ENCODE measurements at places on chromosomes 6 and 20.

GRCh38 chr6:170165085-170165470 is 125.8 kb downstream of the DLL1 start:
- no peak for DNase-seq

- no peak for DNase-seq
Observed at GRCh38 chr20:49976542-49976941, 6.2 kb upstream of the SNAI1 start.

DNA sequence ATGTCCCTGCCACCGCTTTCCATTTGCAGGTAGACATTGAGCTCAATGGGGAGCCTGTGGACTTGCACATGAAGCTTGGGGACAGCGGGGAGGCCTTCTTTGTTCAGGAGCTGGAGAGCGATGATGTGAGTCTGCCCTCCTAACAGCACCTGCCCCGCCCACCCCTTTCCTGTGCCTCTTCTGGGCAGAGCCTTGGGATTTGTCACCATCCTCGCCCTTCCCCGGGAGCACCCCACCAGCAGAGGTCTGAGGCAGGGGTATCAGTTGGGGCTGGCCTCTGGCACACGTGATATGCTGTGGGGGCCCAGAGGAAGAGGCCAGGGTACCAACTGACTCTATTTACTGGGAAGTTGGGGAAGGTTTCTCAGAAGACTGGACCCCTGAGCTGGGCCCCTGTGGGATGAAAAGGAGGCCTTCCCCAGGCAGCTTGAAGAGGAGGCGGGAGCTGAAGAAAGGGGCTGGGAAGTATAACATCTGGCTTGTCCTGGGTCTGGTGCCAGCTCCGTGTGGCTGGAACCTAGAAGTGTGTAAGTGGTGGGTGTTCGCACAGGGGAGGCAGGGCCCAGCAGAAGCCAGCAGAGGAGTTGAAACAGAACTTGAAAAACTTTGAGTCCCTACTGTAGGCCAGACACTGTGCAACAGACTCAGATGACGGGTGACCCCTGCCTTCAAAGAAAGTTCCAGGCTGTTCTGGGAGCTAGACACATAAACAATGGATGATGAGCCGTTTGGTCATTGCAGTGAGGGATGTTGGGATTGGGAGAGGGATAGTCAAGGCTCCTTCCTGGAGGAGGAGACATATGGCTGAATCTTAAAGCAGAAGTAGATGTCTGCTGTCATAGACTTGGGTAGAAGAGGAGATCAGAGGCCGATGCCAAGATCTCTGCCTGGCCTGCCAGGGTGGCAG is 7.2 kb downstream of the LPIN3 start:
- DNase-seq, result no peak

DNA sequence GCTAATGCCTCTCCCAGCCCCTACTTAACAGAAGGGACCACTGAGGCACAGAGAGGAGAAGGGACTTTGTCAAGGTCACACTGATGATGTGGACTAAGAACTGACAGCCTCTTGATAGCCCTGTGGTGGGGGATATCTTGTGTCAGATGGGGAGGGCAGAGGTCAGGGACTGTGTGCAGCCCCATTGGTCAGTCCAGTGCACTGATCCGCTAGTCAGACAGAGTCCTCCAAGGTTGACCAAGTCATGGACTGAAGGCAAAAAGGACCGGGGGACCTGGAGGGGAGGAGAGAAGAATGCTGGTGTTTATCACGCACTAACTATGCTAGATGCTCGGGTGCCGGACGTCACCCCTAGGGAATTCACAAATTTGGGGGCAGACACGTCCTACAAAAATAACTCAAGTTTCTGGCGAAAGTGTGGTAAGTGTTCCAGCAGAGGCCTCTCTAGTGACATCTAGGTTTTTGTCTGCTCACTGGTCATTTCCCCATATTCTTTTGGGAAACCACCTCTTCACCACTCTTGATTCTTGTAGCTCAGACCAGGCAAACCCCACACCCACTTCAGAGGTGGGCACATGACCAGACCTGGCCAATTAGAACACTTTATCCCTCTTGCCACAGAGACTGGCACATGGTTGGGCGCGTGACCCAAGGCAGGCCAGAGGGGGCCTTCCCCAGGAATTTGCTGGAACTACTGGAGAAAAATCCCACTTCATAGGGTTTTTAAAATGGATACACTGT is 21.0 kb downstream of the TCF15 start:
- no peak for DNase-seq

DNA sequence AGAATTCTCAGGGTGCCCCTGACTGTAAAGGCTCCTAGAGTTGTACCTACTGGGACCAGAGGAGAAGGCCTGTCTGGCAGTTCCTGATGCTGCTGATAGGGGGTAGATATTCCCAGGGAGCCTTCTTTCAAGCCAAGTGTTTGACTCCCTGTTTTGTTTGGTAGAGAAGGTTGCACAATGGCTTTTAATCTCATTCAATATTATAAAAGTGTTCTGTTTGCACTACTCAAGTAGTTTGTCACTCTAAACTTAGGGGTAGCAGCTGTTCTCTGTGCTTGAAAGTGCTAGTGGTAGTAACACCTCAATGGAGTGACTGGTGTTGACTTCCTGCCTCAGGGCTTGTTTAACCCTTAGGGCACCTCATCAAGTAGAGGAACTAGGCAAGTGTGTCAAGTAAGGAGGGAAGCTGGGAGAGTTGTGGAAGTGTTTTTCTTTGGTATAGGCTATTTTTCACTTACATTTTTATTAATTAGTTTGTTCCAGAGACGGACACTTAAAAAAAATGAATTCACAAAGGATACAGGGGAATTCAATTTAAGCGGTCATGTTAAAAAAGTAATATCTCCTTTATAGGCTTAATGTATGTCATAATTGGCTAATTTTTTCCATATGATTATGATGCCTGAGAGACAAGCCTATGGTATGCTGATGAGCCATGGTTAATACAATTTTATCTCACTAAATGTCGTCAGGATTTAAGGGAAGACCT is 38.1 kb downstream of the BICRAL start:
- DNase-seq, result no peak

DNA sequence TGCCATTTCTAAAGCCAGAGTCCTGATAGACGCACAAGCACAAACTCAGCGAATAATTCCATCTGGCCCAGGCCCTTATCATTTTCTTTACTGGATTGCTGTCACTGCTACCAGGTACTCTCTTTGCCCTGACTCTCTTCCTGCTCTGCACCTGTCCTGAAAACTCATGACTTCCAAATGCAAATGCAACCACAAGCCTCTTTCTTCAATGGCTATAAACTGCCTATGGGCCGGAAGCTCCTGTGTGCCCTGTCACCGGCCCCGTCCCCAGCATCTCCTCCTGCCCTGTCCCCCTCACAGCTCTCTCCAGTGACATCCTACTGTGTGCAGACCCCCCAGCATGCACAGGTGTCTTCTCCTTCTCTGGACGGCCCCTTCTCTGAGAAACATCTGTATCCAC is 302.6 kb downstream of the GMDS start:
- no peak for DNase-seq

DNA sequence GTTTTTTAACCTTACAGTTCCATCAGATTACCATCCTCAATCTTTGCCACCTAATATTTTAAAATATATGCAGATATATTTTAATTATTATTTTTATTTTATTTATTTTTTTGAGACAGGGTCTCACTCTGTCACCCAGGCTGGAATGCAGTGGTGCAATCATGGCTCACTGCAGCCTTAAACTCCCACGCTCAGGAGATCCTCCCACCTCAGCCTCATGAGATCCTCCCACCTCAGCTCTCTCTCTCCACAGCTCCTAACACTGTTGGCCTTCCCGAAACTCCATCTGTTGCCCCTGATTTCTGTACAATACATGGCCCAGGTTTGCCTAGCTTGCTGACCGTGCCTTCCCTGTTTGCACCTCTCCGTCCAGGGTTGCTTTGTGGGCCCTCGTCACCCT is 4.4 kb upstream of the TAB2 start:
- no peak for DNase-seq

DNA sequence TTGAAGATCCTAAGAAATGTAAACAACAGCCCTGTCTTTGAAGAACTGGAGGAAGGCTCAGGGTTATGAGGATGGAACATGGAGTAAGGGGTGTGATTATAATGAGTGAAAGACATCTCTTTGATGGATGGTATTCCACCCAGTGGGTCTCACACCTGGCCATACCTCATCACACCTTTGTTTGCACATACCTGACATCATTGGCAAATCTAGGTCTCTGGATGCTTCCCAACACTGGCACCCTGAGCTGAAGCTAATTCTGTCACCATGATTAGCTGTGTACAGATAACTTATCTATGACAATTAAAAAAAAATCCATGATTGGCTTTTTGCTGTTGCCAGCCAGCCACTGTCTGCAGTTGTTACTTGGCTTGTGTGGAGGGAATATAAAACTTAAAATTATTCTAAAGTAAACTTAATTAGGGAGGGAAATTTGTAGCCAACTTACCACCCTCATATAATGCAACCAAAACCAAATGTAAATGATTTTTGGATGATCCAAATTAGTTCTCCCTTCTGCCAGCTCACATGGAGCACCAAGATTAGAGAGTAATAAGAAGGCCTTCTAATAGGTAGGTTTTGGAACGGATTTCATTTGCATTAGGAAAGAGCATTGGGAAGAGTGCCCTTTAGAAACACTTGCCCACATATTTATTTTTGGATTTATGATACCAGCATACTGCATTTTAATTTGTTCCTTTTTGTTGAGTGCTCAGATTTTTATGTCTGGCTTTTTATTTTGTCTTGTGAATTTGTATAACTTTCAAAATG is 249.5 kb downstream of the SOX4 start:
- DNase-seq, result no peak

DNA sequence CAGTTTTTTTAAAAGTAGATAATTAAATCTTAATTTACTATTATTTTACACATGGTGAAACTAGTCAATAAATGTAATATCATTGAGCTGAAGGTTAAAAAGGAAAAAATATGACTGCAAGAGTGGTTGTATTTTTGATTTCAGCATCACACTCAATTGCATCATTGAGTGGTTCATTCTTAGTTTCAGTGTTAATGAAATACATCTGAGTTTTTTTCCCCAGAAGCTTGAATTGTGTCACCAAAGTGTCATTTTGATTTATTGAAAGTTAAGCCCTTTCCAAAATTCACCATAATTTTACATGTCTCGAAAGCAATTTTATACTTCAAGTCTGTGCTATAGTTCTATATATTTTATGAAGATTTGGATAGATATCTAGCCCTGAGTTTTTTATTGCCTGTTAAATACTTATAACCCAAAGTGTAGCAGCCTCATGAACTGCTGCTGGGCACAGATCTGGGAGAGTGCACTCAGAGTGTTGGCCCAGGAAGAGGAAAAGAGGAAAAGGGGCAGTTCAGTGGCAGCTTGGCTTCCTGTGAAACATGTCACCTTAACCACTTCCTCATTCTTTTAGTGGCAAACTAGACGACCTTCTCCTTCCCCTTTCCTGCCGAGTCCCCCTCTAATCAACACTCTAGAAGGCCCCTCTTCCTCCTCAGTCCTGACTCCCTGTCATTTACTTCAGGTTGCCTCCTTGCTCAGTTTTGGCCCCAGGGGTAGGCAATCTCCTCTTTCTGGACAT is 140.7 kb downstream of the ESR1 start:
- no peak for DNase-seq

DNA sequence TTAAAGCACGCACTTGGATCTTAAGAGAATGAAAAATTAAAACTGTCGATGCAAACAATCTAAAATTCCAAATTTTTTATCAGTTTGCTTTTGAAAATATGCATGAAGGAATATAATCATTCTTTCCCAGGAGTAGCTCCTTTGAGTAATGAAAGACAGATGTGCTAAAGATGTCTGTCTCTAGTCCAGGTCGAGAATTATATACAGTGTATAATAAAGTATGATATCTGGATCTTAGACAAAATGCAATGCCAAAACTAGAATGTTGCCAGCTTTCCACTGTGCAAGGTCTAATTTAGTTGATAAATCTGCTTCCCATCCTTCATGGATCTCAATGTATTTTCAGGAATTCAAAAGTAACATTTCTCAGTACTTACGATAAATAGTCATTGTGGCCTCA is 65.1 kb upstream of the ADGRG6 start:
- no peak for DNase-seq

DNA sequence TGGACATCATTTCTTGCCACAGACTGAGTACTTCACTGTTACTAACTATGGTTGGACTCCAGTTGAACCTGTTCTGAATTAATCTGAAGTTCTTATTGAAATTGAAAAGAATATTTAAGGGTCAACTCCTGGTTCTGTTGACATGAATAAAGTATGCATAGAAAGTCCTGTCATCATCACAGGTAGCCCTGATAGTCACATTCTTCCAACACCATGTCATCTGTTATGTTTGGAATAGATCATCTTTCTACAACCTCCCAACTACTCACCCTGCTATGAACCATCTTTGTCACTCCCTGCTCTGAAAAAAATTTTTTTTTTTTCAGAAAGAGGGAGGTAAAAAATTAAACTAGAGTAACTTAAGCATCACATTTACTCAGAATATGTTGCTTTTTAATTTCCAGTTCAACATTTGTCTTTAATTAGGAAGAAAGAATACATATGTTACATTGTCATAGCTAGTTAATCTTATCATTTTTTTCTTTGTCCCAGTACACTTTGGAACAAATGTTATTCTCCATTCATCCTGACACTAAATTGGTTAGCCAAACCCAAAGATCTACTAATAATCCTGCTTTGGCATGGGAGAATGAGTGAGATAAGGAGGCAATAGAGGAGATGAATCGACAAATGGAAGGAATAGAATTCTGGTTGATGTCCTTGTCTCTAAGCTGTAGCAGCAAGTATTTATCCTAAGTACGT is 775.1 kb upstream of the NRSN1 start:
- no peak for DNase-seq

DNA sequence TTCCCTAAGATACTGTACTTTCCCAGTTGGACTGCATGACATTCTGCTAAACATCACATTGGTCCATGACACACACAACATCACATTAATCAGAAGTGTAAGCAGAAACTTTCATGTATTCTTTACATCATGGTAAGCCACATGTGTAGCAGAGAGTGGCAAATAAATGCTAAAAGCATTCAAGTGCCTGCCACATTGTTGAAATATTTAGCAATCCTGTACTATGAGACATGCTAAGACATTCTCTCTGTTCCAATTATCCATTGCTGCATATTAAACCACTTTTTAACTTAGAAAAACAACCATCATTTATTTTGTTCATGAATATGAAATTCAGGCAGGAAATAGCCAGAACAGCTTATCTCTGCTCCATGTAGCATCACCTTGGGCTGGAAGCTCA is 207.7 kb upstream of the GJE1 start:
- no peak for DNase-seq

- DNase-seq, result no peak
Observed at GRCh38 chr6:168376811-168377483, 57.4 kb upstream of the DACT2 start.

GRCh38 chr6:41652866-41653652 is 14.8 kb downstream of the MDFI start:
- no peak for DNase-seq

- no peak for DNase-seq
Observed at GRCh38 chr6:109342506-109342905, 39.8 kb downstream of the CD164 start.
